ENCODE measurements at places on chromosomes 5 and 9.

- DNase-seq: peak; percentile 59
These were observed 49.7 kb downstream of the AHRR start for GRCh38 chr5:370959-371810.

- DNase-seq: no peak
These were observed 1.8 kb upstream of the ENTPD2 start for GRCh38 chr9:137055385-137056364.

- DNase-seq: no peak
These were observed 53.0 kb downstream of the TEK start for GRCh38 chr9:27162045-27162444.

GRCh38 chr9:75483636-75484035 is 395.3 kb downstream of the OSTF1 start:
- no peak for DNase-seq

DNA sequence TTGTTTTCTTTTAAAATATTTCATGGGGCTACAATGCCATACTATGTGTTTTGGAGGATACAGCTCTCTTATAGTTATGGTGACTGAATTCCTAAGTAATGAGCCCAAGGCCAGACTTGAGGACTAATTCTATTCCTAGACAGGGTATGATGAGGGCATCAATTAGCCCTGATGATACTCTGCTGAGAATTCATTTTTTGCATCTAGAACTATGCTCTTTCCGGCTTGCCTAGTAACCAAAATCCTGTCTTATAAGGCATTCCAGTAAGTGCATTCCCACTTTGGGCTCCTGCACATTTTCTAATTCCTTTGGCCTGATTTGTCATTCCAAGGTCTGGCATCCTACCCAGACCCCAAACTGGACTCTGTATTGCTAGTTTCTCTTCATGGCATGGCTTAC is 62.4 kb downstream of the MAT2B start:
- DNase-seq: no peak

DNA sequence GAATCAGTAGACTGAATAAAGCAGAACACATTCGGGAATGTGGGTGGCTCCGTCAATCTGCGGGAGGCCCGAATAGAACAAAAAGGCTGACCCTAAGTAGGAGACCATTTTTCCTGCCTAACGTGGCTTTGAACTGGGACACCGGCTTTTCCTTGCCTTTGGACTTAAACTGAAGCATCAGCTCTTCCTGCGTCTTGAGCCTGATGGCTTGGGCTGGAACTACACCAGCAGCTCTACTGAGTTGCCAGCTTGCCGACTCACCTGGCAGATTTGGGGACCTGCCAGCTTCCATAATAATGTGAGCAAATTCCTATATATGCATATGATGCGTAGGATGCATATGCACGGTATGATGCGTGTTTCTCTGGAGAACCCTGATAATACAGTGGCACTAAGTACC is 111.3 kb downstream of the DAPK1 start:
- DNase-seq: no peak

- DNase-seq: no peak
These were observed 254.8 kb upstream of the PANK3 start for GRCh38 chr5:168833936-168834335.

DNA sequence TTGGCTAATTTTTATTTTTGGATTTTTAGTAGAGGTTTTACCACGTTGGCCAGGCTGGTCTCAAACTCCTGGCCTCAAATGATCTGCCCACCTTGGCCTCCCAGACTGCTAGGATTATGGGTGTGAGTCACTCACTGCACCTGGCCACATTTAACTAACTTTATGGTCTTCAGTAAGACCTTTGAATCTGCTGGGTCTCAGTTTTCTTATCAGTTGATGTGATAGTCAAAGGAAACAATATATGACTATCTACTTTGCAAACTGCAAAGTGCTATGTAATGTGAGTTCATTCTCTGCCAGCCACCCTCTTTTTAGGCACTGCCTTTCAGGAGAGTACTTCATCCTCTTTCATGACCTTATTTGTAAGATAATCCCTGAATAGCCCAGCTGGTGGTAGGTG is 474.7 kb downstream of the PDE4D start:
- DNase-seq: no peak

DNA sequence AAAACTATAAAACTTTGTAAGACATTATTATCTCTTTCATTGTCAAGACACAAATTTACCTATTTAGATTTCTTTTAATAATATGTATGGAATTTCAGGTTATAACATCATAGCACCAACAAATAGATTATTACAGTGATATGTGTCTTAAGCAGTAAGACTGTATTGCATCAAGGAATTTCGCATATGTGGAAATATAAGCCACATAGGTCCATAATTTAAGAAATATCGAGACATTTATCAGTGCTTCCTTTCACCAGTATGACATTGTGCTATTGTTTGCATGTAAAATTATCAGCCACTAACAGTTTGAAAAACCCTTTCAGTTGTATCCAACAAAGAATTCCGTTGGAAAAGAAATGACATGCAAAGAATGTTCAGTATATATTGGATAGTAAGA is 186.7 kb upstream of the RASA1 start:
- DNase-seq: no peak

DNA sequence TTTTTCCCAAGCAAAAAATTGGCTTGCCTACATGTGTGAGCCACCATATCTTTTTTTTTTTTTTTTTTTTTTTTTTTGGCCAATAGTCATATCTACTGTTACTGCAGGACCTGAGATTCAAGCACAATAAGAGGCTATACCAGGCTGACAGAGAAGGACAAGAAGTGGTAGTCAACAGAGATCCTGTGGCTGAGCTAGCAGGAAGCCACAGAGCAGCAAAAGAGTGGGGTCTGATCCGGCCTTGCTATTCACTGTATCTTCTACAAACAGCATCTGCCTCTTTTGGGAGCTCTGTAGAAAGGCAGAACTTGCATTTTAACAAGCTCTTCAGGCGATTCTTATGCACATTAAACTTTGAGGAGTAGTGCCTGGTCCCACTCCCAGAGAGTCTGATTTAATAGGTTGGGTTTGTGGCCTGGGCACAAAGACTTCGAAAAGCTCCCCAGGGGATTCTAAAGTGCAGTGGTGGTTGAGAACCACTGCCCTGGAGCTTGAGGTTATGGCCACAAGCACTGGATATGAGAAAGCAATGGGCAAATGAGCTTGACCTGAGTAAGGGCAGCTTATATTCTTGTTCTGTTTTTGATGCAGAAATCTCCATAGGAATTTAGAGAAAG is 162.8 kb downstream of the PIK3R1 start:
- no peak for DNase-seq
